ENCODE measurements at places on chromosomes 16 and 17.

DNA sequence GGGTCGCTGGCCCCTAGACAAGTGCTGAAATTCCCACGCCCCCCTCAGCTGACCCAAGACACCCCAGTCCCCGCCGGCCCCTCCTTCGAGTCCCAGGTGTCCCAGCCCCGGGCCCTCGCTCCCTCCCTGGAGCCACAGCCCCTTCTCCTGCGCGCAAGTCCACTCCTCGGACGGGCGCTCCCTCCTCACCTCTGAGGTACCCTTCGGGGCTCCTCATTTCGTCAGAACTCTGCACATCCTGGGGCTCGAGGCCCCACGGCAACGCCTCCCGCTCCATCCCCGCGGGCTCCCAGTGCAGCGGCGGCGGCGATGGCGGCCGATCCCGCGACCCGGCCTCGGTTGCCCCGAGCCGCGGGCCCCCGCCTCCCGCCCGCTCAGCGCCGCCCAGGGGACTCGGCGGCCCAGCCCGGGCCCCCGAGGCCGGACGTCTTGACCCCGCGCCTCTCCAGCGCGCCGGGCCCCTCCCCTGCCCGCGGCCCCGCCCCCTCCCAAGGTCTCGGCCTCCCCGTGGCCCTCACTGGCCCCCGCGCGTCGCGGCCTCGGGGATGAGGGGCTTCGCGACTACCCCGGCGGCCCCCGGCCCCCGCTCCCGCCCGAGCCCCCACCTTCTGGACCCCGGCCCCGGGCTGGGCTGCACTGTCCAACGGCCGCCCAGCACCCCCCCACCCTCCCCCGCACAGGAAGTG is at the start of gene ZNF768:
Gene ZNF768 (minus strand): TSS at position 430 of the 686 bp plus-strand sequence. CDS start 153 bp downstream, at position 277.
- DNase-seq = no peak

- no peak for DNase-seq
Observed at GRCh38 chr16:24139282-24139681, 116.9 kb upstream of the CACNG3 start.

- no peak for DNase-seq
Observed at GRCh38 chr16:69250081-69250480, 61.1 kb upstream of the VPS4A start.

- no peak for DNase-seq
Observed at GRCh38 chr16:4015275-4016004, 100.8 kb downstream of the ADCY9 start.

- DNase-seq = no peak
Observed at GRCh38 chr17:83144421-83145357, 65.3 kb downstream of the METRNL start.

DNA sequence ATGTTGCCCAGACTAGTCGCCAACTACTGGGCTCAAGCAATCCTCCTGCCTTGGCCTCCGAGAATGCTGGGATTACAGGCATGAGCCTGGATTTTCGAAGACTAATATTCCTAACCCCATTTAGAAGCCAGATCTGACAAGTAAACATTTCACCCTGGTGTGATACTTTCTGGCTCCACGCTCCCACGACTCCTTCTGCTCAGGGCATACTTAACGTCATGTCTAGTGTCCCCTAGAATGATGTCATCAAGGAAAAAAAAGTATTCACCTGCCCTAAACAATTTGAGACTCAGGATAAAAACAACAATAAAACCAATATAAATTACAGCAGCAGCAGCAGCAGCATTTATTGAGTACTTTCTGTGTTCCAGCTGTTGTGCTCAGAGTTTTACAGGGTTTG is 13.2 kb downstream of the ITGB3 start:
- no peak for DNase-seq

GRCh38 chr16:2912330-2913199 is 834 bp downstream of the FLYWCH1 start:
- no peak for DNase-seq

DNA sequence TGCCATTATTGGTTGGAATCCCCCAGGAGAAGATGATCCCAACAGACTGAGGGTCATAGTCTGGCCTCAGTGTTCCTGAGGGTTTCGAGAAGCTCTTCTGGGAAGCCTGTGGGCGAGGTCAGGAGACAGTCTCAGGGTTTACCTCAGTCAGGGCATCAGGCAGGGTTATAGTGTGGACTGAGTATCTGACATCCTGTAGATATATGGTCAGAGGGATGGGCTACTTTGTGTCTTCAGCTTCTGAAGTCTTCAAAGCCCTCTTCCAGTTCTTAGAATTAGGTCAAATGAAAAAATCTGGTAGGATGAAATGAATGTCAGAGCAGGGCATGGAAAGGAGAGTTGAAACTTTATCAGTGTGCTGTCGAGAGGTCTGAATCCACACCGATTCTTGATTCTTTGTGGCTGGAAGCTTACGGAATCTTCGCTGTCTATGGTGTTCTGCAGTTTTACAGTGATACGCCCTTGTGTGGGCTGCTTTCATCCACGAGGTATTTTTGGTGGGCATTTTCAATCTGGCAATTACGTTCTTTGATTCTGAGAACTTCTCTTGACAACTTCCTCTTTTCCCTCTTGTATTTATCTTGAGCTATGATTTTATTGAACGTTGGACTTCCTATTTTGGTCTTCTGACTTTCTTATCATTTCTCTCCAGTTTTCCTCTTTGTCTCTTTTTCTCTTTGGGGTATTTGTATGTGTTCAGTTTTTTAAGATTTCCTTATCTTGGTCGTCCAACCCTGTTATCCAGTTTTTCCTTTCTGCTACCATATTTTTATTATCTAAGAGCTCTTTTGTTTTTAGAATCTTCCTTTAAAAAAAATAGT is 30.4 kb downstream of the BPTF start:
- no peak for DNase-seq

Measured in stimulated activated CD4-positive, alpha-beta T cell treated with anti-CD3 and anti-CD28 coated beads, Interleukin-2, amount 100 ng/mL, for 4 hours (primary cell).